ENCODE measurements at places on chromosomes 5 and 9. TPM values are rescaled to one million over a fixed set of nuclear protein-coding genes. Genes with fewer than 3 reads are reported as not detected.

The NRG2 gene
- 1.1 TPM for total RNA-seq

The UTP15 gene
- total RNA-seq, result 9.3 TPM

The ASPN gene
- 0.46 TPM for total RNA-seq

DNA sequence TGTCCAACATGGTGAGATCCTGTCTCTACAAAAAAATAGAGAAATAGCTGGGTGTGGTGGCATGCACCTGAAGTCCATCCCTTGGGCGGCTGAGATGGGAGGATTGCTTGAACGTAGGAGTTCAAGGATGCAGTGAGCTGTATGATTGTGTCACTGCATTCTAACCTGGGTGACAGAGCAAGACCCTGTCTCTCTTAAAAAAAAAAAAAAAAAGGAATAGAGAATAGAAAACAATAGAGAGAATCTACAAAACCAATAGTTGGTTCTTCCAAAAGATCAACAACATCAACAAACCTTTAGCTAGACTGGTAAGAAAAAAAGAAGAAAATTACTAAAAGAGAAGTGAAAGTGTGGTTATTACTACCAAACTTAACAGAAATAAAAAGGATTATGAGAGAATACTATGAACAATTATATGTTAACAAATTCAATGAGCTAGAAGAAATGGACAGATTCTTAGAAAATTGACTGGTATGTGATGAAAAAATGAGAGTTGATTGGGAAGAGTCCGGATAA is 8.1 kb upstream of the SLC38A9 start:
- DNase-seq, result no peak

GRCh38 chr5:1486271-1486670 is 37.5 kb downstream of the LPCAT1 start:
- no peak for DNase-seq

DNA sequence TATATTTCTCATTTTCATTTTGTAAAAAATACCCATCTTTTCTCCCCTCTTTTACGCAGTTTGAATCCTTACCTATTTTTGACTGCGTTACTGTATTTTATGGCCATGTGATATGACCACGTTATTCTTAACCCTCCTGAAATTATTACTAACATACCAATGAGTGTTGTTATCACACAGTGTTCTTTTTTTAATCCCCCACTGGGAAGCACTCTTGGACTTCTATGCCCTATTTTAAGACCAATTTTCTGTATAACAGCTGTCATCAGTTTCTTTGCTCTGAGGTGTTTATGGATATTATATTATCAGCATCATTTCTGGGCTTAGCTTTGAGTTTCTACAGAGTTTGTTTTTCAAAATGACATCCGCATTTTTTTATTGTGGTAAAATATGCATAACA is 71.1 kb downstream of the CFAP95 start:
- DNase-seq, result no peak

DNA sequence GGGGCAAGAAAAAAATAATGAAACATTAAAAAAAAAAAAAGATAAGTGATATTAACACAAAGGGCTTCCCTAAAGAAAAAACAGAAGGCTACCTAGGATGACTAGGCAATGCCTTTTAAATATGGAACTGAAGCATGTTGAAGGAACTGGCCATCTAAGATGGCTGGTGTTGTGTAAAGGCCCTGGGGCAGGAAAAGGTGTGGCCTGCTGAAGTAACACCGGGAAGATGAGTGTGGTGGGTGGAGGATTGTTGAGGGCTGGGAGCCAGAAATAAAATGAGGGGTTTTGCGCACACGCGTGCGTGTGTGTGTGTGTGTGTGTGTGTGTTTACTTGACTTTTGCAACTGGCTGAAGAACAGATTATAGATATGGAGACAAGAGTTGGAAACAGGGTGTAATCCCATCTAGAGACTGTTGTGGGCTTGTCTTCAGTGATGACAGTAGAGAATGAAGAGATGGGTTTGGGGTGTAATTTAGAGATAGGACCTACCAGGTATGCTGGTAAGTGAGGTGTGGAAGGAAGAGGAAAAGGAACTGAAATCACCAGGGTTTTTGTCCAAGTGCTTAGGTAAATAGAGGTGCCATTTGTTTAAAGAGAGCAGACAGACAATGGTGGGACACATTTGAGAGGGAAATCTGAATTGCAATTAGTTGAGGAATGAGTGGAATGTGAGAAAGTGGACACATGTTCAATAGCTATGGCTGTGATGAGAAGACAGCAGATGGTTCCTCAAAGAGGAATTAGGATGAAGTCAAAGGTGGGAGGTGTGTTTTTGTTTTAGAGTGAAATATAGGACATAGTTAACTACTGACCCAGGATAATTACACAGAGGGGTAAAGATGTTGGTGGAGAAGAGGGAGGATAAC is 33.9 kb downstream of the RAD23B start:
- DNase-seq, result no peak

DNA sequence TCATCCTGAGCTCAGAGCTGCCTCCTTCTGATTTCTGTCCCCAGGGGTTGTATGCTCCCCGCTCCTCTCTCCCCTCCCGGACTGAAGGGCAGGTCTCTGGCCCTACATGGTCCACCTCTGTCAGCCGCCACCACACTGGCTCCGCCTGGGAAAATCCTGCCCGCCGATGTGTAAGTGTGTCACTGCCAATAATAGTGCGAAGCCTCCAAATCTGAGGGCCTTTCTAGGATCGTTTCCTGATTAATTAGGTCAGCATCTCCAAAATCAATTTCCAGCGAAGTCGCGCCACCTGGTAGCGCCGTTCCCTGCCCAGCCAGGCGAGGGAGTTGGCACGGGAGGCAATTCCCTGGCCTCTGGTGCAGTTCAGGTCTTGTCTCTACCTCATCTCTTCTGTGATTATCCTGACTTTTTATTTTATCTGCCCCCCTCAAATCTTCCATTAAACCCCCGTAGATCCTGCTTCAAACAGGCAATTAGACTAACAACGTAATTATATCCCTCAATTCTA is 73.5 kb downstream of the ZNF618 start:
- DNase-seq, result no peak

- DNase-seq, result no peak
Measured at GRCh38 chr5:143752165-143752850, 59.7 kb upstream of the HMHB1 start.

GRCh38 chr9:38301376-38302106 is 91.0 kb upstream of the ALDH1B1 start:
- no peak for DNase-seq

GRCh38 chr5:68274847-68275651 is 59.5 kb downstream of the PIK3R1 start:
- no peak for DNase-seq

GRCh38 chr9:5441043-5441442 is 3.3 kb upstream of the PLGRKT start:
- DNase-seq, result no peak

- DNase-seq, result no peak
Measured at GRCh38 chr5:91024206-91024605, 358.9 kb downstream of the ARRDC3 start.

GRCh38 chr5:93800988-93801811 is 59.8 kb upstream of the POU5F2 start:
- no peak for DNase-seq

GRCh38 chr9:31335529-31336234 is 1048.8 kb upstream of the ACO1 start:
- no peak for DNase-seq

GRCh38 chr9:81588148-81588871 is 101.0 kb downstream of the TLE1 start:
- DNase-seq, result peak; percentile 44
